ENCODE measurements at places on chromosomes 3 and 15. TPM values are rescaled to one million over a fixed set of nuclear protein-coding genes. Genes with fewer than 3 reads are reported as not detected.

DNA sequence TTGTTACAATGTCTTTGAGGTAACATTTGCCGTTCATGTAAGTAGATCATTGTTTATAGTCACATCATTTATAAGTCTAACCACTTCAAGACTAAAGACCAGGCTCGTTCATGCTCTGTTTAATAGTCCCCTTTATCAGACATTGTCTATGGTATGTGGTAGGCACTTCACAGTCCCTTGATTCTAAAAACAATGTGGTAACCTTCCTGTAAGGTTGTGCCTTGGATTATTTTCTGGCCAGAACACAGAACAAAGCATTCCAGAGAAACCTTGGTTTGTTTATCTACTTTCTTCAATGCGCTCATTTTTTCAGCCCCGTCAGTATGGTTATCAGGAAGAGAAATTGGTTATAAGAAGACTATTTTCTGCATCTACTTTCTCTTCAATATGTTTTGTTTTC, 16.3 kb upstream of the ST3GAL6 start:
- no peak for ATAC-seq

GRCh38 chr3:9224490-9224889, 25.0 kb downstream of the SRGAP3 start:
- ATAC-seq = peak; percentile 59

- no peak for ATAC-seq
These were observed 99.2 kb upstream of the C3orf80 start for GRCh38 chr3:160126051-160126450.

DNA sequence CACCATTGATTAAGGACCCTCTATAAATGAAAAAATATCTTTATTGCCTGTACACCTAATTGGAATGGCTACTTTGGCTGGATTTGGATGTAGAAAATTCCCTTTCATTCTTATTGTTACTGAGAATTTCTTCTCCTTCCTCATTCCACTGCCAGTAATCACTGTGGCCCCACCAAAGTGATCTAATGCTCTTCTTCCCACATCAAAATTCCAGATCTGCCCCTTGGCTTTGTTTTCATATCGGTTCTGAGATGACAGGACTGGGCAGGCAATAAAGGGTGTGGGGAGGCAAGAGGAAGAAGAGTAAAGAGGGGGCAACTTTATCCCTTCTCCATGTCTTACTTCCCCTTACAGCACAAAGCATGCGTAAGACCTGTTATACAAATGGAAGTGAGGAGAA, 2.1 kb downstream of the ANKUB1 start:
- no peak for ATAC-seq

GRCh38 chr3:129343643-129344360, 65.1 kb downstream of the HMCES start:
- ATAC-seq = peak; percentile 79

DNA sequence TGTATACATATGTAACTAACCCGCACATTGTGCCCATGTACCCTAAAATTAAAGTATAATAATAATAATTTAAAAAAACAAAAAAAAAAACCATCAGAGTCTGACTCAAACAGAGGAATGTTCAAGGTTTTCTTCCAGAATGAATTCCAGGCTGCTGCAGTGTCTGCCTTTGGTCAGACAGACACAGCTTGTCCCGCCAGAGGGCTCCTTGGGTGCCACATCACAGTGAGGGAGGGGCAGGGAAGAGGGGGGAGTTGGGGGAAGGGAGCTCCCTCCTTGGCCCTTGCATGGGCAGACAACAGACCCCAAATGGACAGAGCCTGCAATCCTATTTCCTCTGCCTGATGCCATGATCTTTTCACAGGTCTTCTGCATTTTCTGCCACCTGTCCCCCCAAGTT, 36.5 kb downstream of the ITGB5 start:
- ATAC-seq = no peak

DNA sequence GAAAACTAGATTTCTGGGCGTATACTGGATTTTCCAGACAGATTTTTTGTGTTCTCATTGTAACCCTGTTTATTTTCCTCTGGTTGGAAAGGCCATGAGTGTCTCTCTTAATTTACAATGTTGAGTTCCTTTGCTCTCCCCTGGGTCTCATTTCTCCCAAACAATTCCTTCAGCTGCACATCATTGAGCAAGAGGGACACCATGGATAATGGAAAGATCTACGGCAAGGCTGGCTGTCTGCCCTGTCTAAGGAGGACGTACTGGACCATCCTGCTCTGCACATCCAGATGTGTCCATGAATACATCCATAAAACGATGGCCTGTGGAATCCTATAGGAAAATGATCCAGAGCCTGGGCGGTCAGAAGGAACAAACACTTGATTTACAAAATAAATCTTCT, 258.1 kb upstream of the MCTP2 start:
- no peak for ATAC-seq

DNA sequence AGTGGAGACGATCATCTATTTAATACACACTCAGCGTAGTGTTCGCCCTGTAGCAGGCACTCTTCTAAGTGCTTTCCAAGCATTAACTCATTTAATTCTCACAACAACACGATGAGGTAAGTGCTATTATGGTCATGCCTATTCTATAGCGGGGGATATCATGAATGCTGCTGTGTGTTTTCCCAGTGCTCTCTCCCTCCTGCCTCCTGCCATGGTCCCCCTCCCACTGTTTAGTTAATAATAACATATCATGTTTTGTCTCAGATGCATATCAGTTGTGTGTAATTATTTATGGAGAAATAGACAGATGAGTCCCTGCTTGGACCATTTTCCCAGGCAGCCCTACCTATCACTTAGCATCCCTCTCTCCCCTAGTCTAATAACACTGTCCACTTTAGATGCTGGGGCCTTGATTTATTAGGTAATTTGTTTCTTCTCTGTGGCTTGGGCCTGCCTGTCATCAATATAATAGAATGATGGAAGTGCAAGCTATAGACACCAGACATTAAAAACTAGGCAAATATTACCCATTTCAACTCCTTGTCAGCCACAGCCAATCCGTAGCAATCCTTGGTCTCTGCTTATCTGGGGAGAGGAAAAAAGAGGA, 122.9 kb upstream of the TLE3 start:
- peak; percentile 91 for ATAC-seq

DNA sequence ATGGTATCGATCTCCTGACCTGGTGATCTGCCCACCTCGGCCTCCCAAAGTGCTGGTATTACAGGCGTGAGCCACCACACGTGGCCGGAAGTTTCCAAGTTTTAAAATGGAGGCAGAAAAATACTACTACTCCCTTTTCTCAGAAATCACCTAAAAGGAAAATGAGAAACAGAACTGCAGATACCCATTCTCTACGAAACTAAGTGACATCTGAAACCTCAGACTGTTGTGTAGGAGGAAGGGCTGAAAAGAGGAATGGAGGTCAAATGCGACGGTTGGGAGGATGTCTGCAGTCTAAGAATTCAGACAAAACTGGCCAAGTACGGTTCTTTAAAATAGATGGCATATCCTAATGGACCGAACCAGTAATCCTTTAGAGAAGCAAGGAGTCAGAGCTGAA, 24.1 kb downstream of the WDR48 start:
- ATAC-seq = no peak

DNA sequence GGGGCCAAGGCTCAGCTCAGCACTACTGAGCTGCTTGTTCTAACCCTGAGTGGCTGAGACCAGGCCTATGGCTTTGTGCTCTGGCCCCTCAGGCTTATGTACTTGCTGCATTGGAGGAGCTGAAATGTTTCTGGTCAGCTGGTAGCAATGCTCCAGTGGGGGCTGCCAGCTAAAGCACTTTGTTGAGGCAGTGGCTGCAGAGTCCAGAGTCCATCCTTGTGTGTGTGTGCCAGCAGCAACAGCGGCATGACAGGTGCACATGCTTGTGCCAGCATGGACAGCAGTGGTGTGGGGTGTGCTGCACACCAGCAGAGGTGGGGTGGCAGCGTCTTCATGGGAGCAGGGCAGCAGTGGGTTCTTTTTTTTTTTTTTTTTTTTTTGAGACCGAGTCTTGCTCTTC, 169.1 kb downstream of the VPS8 start:
- ATAC-seq = no peak

Gene ISL2
- total RNA-seq = 0.49 TPM

Gene NPAP1
- total RNA-seq = 0.93 TPM

Gene NOX5
- 0.07 TPM for total RNA-seq

Gene RHCG
- not detected for total RNA-seq

Gene STRC
- 1.4 TPM for total RNA-seq

Gene KNG1
- not detected for total RNA-seq

Gene UROC1
- not detected for total RNA-seq

Gene OR5H14
- 0.11 TPM for total RNA-seq

Gene CLSTN2
- 1.2 TPM for total RNA-seq

Gene MYEF2
- total RNA-seq = 84.1 TPM
